ENCODE measurements at places on chromosomes 11 and 22.

- DNase-seq, result no peak
These were observed 603.7 kb upstream of the LUZP2 start for GRCh38 chr11:23893126-23893525.

- DNase-seq, result no peak
These were observed 377.0 kb downstream of the ETS1 start for GRCh38 chr11:128210148-128210940.

- DNase-seq, result peak; percentile 59
These were observed 60.4 kb downstream of the SFI1 start for GRCh38 chr22:31556627-31557203.

DNA sequence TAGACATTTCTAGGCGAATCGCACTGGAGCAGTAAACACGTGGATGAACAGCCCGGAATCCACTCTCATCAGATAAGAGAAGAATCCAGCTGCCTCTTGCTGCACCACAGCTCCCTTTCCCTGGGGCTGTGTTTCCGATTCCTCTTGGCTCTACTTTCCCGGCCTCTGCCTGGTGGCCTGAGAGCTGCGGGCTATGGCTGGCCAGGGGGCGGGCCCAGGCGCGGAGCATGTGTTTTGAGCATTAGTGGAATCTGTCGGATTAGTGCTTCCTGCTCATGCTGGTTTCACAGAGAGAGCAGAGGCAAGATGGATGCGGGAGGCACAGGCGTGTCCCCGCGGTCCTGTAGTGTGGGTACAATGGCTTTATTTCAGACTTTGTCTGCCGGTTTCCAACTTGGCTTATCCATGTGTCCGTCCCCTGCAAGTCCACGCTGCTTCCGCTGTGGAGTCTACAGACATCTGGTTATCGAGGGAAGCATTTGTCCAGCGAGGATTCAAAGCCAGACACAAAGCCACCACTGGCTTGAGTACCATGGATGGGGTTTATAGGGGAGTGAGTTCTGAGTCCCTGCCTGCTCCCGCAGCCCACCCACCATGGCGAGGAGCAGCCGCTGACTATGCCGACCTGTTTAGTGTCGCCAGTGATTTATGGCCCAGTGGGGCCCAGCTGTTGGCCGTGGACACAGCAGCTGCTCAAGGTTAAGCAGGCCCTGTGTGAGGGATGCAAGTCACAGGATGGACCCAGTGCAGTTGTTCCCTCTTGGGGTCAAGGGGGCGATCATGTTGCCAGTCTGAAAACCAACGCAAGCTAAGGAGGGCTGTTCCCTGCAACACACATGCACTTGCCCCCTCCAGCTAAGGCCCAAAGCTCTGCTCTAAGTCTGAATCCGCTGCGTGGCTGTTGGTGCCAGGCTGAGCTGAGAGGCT lies 43.3 kb upstream of the EP300 start:
- DNase-seq, result peak; percentile 79

Data from brain (organoid and tissue), 16 donors.